ENCODE measurements at places on chromosomes 5 and 9. TPM values are rescaled to one million over a fixed set of nuclear protein-coding genes. Genes with fewer than 3 reads are reported as not detected.

Gene ARHGEF39
- 13.5 TPM for total RNA-seq

Gene NRG2
- total RNA-seq, result not detected

Gene ZNF879
- 4.7 TPM for total RNA-seq

Gene VLDLR
- total RNA-seq, result 3.7 TPM

- DNase-seq, result no peak
These were observed 377.2 kb upstream of the KLF4 start for GRCh38 chr9:107866711-107867311.

DNA sequence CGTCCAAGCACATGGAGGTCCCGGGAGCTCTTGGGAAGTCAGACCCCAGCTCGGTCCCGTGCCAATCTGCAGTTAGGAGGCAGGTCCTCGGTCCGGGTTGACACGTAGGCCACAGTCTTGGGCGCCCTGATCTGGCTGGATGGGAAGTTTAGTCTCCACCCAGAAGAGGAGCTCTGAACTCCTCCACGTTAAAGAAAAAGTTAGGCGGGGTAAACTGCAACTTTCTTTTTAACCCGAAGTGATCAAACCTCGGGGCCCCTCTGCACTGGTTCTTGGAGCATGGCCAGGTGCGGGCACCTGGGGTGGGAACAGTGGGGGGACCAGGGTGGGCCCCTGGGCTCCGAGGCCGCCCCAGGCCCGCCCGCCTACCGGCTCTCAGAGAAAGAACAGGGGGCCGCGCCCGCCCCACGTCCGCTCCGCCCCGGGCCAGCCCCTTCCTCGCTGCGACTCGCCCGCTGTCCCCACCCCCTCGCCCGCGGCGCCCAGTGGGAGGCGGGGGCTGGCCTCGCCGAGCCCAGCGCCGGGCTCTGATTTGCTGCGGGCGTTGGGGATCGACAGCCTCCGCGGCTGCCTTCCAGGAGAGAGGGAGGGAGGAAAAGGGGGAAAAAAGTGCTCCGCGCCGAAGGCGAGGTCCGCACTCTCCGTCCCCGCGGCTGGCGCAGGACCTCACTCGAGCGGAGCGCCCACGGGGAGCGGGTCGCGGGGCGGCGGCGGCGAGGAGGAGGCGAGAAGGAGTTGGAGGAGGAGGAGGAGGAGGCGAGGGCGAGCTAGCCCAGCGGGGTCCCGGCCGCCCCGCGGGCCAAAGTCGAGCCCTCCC lies at the start of gene COL5A1:
Gene COL5A1, plus strand, starts transcription at position 631 of the 817 bp plus-strand sequence. CDS start 385 bp downstream, outside the sequence.
- peak; percentile 27 for DNase-seq

GRCh38 chr9:120431268-120431667 lies 148.7 kb downstream of the CDK5RAP2 start:
- no peak for DNase-seq

DNA sequence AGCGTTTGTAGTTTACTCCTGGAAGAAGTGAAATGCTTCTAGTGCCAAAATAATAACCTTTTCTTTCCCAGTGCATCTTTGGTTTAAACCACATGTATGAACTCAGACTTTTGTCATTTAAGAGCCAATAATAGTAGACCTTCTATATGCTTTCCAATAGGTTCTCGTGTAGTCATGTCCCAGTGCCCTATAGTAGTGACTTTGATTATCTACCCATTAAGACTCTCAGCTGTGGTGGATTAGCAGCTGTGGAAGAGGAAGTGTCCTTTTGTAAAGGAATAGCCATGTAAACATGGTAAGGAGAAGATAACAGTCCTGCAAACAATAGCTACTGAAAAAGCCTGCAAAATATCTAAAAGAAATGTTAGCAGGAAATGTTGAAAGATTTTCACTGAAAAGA lies 765.3 kb downstream of the MTRR start:
- no peak for DNase-seq

GRCh38 chr9:135079676-135080075 lies 7.8 kb upstream of the OLFM1 start:
- DNase-seq, result no peak

GRCh38 chr5:81234801-81235200 lies 1.7 kb downstream of the CKMT2 start:
- DNase-seq, result peak; percentile 14

DNA sequence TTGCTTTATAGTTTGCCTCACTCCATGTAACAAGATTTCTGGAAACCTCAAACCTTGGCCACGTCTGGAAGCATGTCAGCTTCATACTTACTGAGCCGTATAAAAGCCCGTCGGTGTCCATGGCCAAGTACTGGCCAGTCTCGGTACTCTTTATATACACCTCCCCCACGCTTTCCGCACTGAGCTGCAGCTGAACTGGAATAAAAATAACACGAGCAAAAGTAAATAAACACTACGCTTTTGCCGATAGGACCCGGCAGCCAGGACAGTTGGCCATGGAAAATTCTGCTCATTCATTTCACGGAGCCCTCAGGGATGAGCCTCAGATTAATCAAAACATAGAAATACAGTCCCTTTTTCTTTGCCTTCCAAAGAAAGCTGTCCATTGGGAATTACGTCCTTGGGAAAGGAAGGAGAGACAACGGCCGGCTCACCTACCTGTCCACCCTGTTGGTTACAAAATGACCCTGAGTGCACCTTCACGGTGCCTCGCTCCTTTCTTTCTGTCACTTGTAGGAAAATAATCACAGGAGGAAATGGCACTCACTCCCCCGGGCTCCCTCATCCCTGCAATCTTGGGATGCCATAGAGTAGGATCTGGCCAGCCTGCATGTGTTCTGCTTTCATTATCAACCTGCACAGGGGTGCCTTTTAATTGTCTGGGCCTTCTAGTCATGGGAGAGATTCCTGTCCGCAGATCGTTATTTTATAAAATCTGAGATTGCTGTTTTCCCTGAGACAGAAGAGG lies 85.1 kb downstream of the FGF1 start:
- no peak for DNase-seq
